ENCODE measurements at places on chromosomes 3 and 15. TPM values are rescaled to one million over a fixed set of nuclear protein-coding genes. Genes with fewer than 3 reads are reported as not detected.

Gene STARD5
- 1.7 TPM for total RNA-seq

Gene PCSK6
- 8.8 TPM for total RNA-seq

Gene GABRR3
- total RNA-seq, result not detected

Gene STRC
- not detected for total RNA-seq

Gene LIPH
- 0.63 TPM for total RNA-seq
